ENCODE measurements at places on chromosomes 1 and 21.

- DNase-seq: no peak
These were observed 6.1 kb upstream of the IGFN1 start for GRCh38 chr1:201184307-201185122.

- no peak for DNase-seq
These were observed at the start of gene PAX7 for GRCh38 chr1:18630511-18631495. PAX7 (plus strand) TSS chr1:18630846; CDS start chr1:18631604, 758 bp downstream.

DNA sequence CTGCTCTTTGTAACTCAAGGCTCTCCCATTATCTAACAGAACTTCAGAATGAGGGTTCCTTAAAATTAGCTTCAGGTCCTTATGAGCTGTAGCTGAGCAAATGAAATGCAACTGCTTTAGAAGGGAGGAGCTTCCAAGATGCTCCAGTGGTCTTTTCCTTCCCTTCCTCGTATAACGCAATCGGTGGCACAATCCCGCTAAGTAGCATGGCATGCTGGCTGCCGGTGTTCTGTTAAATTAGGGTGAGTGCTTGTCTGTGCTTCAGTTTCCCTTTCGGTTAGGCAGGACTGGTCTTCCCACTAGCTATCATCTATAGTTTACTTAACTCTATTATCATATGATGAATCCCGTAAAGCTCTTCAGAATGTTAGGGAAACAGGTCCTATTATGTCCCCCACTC, 917 bp downstream of the KIAA0040 start:
- DNase-seq: no peak

DNA sequence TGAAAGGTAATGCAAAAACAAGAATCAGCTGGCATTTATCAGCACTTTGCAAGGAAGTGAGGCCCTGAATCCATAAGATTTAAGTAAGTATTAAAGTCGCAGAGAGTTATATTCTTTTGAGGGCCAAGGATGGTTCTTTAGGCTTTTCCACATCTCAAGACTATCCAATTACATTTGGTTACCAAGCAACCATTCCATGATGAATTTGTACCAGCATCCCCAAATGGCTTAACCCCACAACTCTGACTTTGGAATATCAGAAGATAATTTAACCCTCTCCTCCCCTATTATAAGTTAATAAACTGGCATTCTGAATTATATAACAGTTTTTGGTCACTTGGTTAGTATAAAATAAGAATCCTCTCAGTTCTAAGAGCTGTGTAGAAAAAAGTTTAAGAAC, 2.8 kb downstream of the PHTF1 start:
- DNase-seq: no peak

GRCh38 chr1:16158025-16158424, 2.2 kb upstream of the EPHA2 start:
- no peak for DNase-seq

GRCh38 chr1:47753808-47754207, 243.4 kb downstream of the TRABD2B start:
- no peak for DNase-seq
